Activated CD4-positive, alpha-beta T cell treated with anti-CD3 and anti-CD28 coated beads, Interleukin-2, amount 10 ng/mL, durations not matched to agents 7 days and 5 days (primary cell): ENCODE measurements at places on chromosomes 12 and 14. TPM values are rescaled to one million over a fixed set of nuclear protein-coding genes. Genes with fewer than 3 reads are reported as not detected.

GRCh38 chr14:38693423-38693822 is 409.6 kb downstream of the SEC23A start:
- no peak for DNase-seq

DNA sequence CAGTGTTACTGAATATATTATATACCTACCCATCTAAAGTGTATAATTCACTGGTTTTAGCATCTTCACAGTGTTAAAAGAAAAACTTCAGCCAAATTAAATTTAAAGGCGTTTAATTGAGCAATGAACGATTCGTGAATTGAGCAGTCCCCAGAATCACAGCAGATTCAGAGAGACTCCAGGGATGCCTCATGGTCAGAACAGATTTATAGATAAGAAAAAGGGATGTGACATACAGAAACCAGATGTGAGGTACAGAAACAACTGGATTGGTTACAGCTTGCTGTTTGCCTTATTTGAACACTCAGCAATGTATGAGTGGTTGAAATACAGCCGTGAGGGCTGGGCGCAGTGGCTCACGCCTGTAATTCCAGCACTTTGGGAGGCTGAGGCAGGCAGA is 84.6 kb downstream of the WNK1 start:
- DNase-seq: no peak

DNA sequence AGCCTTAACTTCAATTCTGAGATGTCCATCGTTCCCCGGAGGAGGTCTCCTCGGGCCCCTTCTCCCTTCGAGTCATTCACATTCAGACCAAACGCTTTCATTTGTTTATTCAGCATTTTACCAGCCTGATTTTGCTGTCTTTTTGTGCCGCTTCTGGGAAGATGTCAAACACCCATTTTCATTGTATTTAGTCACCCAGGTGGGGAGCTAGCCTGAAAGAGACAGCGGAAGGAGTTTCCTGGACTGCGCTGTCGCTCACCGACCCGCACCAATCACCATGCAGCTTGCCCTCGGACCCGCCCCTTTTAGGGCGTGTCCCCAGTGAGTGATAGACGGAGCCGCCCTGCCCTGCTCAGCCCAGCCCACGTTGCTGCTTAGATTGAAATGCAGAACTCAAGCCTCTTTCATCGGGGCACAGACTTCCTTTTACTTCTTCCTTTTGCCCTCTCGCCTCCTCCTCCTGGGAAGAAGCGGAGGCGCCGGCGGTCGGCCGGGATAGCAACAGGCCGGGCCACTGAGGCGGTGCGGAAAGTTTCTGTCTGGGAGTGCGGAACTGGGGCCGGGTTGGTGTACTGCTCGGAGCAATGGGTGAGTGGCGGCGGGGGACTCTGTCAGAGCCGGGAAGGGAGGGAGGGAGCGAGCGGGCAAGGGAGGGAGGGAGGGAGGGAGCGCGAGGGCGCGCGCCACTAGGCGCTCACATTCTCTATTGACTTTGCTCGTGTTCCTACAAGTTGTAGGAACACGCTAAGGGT is at the start of gene PAX9:
TSS of gene PAX9 (plus strand) at position 355 of the 752 bp plus-strand sequence. CDS start at position 585, 230 bp downstream.
- no peak for DNase-seq

GRCh38 chr12:63103494-63104131 is 47.4 kb downstream of the AVPR1A start:
- no peak for DNase-seq

SSPN gene
- not detected for total RNA-seq

INHBC gene
- total RNA-seq: not detected

PLCZ1 gene
- not detected for total RNA-seq

- DNase-seq: no peak
These were observed 243.2 kb downstream of the SPTSSA start for GRCh38 chr14:34218881-34219280.

DNA sequence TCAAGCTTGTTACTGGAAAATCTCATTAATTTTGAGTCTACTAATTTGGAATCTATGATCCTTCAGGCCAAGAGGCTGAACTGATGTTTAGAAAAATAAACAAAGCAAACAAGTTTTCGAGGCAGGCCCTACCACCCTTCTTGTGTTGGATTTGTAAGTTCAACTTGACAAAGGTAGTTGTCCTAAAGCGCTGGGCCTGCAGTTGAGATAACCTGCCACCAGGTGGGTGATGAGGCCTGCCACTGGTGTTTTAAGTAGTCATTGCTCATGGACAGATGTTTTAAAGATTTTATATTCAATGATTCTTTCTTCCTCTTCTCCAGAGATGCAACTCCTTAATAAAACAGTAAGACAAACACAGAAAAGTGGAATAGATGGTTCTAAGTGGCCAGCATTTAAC is 19.4 kb downstream of the ACVRL1 start:
- peak; percentile 58 for DNase-seq

DNA sequence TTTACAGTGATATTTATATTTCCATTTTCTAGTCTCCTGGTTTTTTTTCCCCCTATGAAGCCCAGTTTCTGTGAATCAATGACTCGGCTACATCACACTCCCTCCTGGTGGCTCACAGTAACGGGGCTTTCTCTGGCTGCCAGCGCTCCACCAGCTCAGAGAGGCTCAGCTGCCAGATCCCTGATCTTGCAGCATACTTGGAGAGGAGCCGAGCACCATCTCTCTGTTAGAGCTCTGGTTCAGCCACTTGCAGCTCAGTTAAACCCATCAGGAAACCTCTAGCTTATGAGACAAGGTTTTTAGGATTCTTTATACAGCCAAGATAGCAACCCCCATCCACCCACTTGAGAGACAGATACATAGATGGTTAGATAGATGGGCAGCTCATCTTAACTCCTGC is 74.6 kb downstream of the CIT start:
- DNase-seq: no peak

GRCh38 chr12:109418848-109419480 is 58.1 kb downstream of the KCTD10 start:
- DNase-seq: no peak

GRCh38 chr12:23528316-23528715 is 421.2 kb downstream of the SOX5 start:
- DNase-seq: no peak

MYO1H gene
- total RNA-seq: not detected

GRCh38 chr14:35682802-35683201 is 126.3 kb downstream of the RALGAPA1 start:
- DNase-seq: no peak

DNA sequence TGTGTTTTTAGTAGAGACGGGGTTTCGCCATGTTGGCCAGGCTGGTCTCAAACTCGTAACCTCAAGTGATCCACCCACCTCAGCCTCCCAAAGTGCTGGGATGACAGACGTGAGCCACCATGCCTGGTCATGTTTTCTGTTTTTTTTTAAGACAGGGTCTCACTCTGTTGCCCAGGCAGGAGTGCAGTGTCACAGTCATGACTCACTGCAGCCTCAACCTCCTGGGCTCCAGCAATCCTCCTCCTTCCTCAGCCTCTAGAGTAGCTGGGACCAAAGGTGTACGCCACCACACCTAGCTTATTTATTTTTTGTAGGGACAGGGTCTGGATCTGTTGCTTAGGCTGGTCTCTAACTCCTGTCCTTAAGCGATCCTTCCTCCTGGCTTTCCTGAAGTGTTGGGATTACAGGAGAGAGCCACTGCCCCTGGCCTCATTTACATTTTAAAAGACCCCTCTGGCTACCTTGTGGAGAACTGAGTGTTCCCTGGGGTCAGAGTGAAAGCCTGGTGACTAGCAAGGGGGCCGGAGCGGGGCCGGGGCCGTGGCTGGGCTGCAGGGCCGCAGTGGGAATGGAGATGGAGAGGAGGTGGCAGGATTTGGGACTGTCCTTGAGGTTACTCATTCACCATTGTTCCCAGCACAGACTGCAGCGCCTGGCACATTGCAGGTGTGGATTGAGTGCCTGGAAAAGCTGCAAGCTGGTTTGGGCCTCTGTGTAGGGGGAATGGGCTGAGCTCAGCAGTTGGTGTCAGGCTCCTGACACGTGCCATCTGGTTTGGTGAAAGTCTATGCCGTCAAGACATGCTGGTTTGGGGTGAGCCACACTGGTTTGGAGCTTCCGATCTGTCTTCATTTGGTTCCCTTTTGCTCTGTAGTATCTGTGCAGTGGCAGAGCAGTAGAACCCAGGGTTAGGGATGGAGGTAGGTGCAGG is 18.1 kb downstream of the KMT5A start:
- no peak for DNase-seq
